ENCODE measurements at places on chromosomes 2 and 18.

DNA sequence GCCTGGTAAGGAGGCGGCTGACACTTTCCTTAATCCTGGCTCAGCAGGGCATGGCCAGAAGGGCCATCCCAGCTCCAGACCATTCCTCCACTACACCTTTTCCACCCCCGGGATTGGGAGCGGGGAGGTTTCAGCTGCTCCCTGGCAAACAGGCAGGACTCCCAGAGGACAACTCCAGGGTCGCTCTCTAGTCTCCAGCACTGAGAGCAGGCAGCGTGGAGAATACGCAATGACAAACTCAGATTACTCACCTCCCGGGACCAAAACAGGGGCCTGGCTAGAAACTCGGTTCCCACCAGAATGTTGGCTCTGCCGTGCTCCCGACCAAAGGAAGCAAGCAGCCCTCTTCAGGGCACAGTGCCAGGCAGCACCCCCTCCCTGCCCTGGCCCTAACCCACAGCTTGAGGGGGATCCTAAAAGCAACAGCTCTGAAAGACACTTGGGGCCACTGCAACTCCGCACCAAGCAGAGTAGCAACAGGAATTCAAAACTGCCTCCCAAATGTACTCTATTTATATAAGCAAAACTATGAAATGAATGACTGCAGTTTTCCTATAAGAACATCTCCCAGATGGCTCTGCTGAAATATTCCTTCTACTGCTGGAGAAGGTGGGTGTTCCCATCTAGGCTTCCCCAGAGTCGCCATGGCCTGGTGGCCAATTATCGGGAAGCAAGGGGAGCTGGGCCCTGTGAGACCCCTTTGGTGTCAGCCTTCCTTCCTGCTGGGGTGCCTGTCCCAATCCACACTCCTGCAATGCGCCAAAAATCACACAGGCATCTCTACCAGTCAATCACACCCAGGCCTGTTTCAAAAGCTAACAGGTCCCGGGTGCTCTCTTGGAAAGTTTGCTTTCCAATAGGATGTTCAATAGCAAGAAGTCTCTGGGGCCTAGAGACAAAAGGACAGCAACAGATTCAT lies 61.2 kb upstream of the POMC start:
- DNase-seq, result no peak

- no peak for DNase-seq
Observed at GRCh38 chr2:189082376-189082975, 97.1 kb downstream of the COL5A2 start.

- no peak for DNase-seq
Observed at GRCh38 chr18:55501579-55501978, 86.4 kb downstream of the TCF4 start.

DNA sequence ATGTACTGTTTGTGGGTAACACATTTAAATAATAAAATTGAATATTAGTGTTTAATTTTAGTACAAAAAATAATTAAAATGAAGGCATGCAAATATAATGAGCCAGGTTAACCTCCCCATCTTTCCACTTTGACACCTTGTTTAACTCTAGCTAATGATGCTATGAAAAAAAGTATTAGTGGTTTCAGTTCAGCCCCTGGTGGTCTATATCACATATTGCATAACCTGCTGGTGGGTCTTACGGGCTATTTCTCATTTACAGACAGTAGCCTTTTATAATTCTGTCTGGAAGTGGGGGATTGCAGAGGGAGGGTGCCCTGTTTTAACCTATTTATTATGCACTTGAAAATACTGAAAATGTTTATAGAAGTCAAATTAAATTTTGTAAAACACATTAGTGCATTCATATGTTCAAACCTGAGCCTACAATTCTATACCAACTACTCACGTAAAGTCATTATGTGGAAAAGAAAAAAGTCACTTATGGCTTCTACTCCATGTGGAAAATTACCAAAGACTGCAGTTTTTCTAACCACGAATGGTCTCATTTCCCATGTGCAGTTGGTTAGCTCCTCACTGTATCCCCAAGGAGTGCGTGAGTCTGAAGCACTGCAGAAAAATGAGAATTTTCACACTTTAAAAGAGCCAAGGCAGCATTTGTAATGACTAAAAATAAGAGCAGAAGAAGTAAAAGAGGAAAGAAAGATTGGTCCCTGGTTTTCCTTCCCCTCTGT lies 381.0 kb downstream of the MTX2 start:
- DNase-seq, result no peak

DNA sequence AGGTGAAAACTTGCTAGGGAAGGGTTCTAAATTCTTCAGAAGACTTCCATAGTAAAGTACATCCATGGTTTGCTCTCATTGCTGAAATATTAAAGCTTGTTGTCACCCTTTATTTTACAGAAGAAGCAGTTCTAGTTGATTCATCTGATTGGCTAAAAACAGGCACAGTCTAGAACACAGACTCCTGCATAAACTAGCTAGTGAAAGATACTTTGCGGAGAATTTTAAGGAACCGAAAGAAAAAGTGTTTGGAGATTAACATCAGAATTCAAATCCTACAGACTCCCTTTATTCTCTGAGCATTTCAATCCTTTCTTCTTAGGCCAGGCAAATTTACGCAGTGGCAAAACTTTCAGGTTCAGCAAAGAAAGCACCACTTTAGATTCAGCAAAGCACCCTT lies 1076.5 kb upstream of the ZEB2 start:
- DNase-seq, result no peak

GRCh38 chr18:5729983-5730699 lies 165.2 kb downstream of the TMEM200C start:
- no peak for DNase-seq

- no peak for DNase-seq
Observed at GRCh38 chr2:74821177-74822126, 12.5 kb upstream of the HK2 start.

Data from A549 (cell line).